ENCODE measurements at places on chromosomes 11 and 22.
A peak's percentile ranks its signal among the peaks of the same experiment; 100 is the strongest.

DNA sequence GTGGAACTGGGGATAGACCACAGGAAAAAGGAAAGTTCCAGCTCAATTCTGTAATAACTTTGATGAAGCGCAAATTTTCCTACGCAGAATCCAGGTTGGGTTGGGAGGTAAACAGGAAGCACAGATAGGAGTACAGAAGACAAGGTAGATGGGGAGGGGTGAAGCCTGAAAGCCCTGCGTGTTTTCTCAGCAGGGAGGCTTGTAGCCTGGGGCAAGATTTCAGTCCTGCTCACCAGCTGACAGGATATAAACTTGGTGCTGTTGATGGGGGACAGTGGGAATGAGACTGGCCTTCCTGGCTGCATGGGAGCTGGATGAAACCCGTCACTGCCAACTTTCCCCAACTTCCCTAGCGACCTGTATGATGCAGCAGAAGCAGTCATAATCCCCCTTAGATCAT is 114.9 kb downstream of the ARHGAP32 start:
- DNase-seq: no peak

DNA sequence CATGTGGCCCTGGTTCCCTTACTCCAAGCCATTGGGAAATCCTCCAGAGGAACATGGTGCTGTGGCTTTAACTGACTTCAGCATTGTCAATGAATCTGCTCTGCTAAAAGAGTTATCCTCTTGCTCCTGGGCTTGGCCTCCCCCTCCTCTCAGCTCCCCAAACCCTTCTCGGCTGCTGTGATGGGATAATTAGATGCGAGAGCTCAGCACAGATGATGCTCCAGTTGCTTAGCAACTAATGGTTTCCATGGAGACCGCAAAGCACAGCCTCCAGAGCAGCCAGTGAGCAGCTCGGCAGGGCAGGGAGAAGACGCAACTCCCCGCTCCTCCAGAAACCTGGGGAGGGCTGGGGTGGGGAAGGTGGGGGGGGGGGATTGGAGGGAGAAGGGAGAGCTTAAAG is 2.8 kb upstream of the UPK2 start:
- no peak for DNase-seq

DNA sequence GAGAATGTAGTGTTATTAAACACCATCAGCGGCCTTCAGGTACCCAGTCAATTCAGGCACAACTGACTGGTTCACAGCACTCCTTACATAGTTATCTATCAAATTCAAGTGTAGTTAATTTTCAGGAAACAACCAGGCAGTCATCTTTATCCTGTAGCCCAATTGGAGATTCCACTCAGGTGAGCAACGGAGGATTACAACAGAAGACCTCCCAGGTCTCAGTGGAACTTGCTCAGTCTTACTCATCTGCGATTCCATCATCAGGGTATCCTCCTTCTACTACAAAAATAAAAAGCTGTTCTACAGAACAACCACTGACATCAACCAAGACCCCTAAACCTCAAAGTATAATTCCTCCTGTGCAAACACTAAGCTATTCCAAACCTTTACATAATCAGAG is 39.6 kb downstream of the QSER1 start:
- no peak for DNase-seq

DNA sequence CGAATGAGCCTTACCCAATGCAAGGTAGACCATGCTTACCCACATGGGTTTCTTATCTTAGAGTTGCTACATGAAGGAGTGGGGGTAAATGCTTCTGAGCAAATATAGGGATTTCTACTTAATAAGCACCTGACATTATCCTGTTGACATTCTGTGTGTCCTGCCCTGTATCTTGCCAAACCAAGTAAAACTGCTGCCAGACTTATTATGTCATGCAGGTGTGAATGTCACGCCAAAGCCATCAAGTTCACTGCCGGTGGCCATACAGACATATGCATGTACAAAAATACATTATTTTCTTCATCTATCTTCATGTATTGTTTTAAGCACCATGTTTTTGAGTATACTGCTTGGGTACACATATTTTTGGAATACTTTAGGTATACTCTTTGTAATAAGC is 70.2 kb downstream of the NOX4 start:
- no peak for DNase-seq

- DNase-seq: peak; percentile 88
Measured at GRCh38 chr22:19986410-19987341, 29.9 kb downstream of the ARVCF start.

- no peak for DNase-seq
Measured at GRCh38 chr22:46735747-46736608, 2.1 kb downstream of the CERK start.

DNA sequence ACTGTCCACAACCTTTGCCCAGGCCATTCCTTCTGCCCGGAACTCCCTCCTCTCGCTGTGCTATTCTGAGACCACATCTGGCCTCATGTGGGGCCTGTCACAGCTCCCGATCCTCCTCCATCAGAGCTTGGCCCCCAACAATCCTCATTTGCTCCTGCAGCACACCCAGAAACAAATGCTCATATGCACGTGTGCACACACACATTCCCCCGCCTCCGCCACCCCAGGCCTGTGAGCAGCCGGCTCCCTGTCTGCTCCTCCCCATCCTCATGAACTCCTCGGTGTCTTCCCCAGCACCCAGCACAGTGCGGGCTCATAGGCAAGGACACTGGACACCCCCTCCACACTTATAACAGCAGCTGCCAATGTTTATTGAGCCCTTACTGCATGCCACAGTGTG is 29.7 kb upstream of the PICK1 start:
- no peak for DNase-seq

DNA sequence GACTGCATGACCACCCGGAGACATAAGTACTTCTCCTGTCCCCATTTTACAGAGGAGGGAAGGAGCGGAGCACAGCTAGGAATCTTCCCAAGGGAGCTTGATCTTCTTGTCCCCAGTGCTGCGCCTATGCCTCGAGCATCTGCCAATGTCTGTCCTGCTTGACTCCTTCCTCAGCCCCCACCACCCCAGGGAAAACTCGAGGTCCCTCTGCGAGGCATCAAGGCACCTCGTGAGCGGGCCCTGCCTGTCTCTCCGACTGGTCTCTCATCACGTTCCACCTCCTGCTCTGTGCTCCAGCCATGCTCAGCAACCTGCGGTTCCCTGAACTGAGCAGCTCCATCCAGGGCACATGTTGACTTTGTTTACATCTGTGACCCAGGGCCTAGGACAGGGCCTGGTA is 2.5 kb downstream of the NCF4 start:
- DNase-seq: no peak

GRCh38 chr11:72391638-72392423 is 42.5 kb downstream of the CLPB start:
- DNase-seq: no peak

- no peak for DNase-seq
Measured at GRCh38 chr11:36053862-36054261, 110.0 kb downstream of the LDLRAD3 start.

DNA sequence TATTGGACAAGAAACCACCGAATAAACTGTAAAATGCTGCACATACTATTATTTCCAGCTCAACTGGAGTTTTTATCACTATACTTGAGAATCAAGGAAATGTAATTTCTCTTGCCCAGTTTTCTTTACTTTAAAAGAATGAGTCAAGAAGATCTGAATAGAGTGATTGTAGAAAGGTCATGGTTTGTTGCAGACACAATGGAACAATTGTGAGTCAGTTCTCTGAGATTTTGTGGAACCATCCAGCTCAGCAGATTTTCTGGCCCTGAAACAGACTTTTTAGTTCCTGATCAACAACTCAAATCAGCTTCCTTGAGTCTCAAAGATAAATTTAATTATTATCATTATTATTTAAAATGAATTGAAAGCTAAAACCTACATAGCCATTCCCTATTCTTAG is 1.3 kb downstream of the TCN1 start:
- DNase-seq: no peak

DNA sequence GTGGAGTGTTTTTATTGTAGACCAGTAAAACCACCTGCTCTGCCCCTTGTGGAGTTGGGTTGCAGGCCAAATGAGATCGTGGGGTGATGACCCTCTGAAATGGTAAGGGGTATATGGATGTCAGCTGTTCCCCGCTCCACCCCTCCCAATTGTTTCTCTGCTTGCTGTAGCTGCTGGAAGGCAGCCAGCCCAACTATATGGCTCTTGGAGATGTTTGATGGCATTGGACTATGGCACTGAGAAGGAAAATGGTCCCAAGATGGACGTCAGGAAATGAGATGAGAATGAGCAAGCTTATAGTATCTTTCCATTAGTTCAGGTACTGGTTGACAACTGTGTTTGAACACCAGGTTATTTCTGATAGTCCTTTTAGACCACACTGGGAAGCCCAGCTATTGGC is 94.8 kb upstream of the SORL1-AS1 start:
- DNase-seq: no peak

- no peak for DNase-seq
Measured at GRCh38 chr11:30605036-30605605, 19.0 kb upstream of the MPPED2 start.
